GM13977 (cell line): ENCODE measurements at places on chromosomes 13 and 19.
A peak's percentile ranks its signal among the peaks of the same experiment; 100 is the strongest.

DNA sequence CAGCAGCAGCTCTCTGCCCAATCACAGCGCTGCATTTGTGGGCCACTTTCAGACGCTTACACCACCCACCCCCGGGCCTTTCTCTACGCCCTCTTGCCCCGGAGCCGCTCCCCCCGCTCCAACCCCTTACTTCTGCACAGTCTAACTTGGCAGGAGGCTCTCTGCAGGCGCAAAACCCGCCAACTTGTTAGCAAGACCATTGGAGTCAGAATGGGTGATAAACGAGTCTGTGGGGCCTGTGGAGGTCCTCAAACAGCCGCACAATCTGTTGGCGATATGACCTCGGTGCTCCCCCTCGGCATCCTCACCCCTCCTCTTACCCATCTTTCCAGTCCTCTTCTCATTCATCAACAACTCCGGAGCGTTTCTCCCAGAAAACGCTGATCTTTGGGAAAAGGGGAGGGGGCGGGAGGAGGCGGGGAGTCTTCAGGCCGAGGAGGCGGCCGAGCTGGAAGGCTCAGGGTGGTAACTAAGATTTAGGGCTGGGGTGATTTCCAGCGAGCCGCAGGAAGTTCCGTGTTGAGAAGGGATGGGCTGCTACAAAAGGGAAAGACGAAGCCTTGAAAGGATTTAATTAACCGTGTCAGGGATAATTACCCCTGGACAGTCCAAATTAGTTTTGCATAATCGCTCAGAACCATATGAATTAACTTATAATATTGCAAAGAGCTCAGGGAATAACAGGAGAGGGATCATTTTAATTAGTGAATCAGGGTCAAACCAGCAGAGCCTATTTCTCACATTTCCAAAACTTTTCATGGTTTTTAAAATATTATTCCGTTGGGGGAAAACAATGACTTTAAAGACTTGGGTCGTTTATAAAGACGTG, 4.1 kb downstream of the SOX21 start:
- peak; percentile 36 for DNase-seq

- DNase-seq: no peak
These were observed 218.0 kb upstream of the SERP2 start for GRCh38 chr13:44155422-44156293.

DNA sequence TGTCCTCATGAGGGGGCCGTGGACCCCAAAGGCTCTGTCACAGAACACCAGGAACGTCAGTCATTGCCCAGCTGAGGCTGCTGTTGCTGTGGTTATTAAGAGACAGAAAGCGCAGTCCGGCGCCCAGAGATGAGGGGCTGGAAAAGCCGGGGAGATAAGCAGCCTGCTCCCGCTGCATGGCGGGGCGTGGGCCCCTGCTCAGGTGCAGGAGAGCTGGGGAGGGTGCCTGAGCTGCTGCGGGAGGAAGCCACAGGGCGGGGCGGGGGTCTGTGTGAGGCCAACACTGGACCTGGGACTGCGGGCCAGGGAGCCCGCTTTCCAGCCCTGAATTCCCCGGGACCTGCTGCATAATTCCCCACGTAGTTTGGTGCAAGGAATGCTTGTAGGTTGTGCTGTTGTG, 11.3 kb downstream of the SOX1 start:
- DNase-seq: no peak

GRCh38 chr13:25292301-25292700, 5.0 kb upstream of the MTMR6 start:
- DNase-seq: no peak

GRCh38 chr19:42066075-42066754, 3.8 kb downstream of the GRIK5 start:
- DNase-seq: no peak

- no peak for DNase-seq
These were observed 6.7 kb upstream of the DCUN1D2 start for GRCh38 chr13:113497217-113497616.

GRCh38 chr13:112255550-112256120, 120.5 kb upstream of the SPACA7 start:
- peak; percentile 6 for DNase-seq

- no peak for DNase-seq
These were observed 179.0 kb upstream of the TSHZ3 start for GRCh38 chr19:31528261-31528660.

- DNase-seq: no peak
These were observed 97.4 kb upstream of the AKAP11 start for GRCh38 chr13:42174344-42175162.

GRCh38 chr13:53198017-53198416, 169.4 kb downstream of the OLFM4 start:
- DNase-seq: no peak

DNA sequence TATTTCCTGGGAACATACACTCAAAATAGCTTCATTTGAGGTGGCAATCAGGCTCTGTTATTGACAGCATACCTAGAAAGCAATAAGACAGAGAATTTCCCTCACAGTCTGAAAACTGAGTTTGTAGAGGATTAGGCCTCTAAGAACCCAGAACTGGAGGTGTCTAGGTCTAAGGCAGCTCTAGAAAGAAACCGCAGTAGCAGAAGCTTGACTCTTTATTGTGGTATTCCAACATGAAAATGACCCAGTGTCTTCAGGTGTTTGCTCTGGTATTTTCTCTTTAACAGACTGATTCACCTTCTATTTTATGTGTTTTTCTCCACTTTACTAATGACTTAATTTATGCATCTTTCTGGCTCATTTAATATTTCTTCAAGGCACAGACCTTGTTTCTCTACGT, 8.5 kb downstream of the COG6 start:
- no peak for DNase-seq

- DNase-seq: no peak
These were observed 1.2 kb upstream of the KPTN start for GRCh38 chr19:47485210-47485609.

DNA sequence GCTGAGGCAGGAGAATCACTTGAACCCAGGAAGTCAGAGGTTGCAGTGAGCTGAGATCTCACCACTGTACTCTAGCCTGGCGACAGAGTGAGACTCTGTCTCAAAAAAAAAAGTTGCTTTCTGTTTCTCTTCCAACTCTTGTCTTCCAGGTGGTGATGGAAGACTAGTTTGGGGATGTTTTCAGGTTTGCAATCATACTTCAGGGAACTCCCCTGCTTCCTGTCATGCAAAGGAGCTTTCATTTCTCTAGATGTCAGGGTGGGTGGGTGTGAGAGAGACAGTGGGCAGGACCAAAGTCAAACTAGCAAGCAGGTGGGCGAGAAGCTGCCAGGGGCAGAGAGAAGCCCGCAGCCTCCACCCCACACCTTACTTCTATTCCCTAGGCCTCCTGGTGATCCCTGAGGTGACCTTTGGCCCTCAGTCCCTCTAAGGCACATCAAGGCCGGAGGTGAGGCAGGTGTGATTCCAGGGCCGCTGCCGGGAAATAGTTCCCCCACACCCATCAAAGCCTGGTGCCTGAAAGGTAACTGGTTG, 25.7 kb downstream of the CCNE1 start:
- peak; percentile 87 for DNase-seq

- no peak for DNase-seq
These were observed 201.8 kb upstream of the MIR17HG start for GRCh38 chr13:91145571-91146205.

DNA sequence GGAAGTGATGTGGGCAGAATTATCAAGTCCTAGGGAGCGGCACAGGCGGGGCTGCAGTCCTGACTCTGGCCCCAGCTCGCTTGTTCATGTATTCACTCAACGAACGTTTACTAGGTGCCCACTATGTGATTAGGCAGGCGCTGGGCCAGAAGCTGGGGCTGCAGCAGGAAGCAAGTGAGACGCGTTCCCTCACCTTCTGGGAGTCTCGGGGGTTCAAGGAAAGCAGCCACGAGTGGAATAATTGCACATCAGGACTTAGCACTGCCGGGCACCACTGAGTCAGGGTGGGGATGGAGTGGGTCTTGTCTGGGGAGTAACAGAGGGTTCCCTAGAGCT, 2.5 kb upstream of the LMTK3 start:
- no peak for DNase-seq

- no peak for DNase-seq
These were observed 109.7 kb downstream of the GNG7 start for GRCh38 chr19:2592824-2593223.

GRCh38 chr13:94683409-94683808, 28.9 kb downstream of the SOX21 start:
- no peak for DNase-seq

DNA sequence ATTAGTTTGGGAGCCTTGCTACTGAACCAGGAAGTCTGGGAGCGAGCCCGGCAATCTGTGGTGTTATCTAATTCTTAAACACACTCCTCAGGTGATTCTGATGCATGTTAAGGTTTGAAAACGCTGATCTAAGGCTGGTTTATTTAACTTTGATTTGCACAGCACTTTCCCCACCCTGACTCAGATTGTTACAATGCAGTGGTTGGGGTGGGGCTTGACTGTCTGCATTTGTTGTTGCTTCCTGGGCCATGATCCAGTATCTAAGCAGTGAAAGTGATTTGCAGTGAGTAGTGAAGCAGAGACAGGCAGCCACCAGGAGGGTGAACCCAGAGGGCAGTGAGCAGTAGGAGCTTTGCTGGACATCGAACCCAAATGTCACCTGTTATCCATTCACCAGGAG, 81.6 kb upstream of the ARGLU1 start:
- DNase-seq: no peak

- no peak for DNase-seq
These were observed 21.5 kb upstream of the GPR18 start for GRCh38 chr13:99279637-99280036.

GRCh38 chr13:44092078-44092970, 212.6 kb downstream of the LACC1 start:
- DNase-seq: no peak

DNA sequence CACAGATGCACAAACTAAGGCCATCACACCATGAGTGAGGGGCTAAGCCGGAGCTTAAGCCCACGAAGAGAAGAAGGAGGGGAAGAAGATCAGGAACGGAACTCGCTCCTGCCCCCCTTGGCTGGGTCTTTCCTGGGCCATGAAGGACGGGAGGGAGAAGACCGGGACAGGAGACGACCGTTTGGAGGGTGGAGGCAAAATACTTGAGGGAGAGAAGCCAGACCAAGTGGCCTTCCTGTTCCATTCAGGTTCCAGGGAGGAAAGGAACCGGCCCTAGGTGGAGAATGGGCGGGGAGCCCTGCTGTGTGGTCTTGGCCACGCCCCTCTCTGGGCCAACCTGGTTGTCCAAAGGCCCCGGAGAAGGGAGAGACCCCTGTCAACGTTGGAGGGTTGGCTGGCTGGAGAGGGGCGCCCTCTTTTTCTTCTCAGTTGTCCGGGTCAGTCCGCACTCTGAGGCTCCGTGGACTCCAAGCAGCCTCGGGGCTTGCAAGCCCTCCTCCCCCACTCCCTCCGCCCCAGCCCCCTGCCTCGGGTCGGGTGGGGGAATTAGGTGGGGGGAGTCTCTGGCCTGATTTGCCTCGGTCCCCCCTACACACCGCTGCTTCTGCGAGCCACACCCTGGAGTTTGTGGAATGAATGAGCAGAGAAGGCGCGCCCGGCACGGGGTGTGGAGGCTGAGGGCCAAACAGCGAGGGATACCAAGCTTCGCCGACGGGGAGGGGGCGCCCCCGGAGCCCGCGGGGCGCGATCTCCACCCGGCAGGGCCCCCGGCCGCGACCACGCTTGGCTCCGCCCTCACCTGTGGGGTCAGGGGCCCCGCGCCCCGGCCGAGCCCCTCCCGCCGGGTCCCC, 757 bp downstream of the FBN3 start:
- no peak for DNase-seq

DNA sequence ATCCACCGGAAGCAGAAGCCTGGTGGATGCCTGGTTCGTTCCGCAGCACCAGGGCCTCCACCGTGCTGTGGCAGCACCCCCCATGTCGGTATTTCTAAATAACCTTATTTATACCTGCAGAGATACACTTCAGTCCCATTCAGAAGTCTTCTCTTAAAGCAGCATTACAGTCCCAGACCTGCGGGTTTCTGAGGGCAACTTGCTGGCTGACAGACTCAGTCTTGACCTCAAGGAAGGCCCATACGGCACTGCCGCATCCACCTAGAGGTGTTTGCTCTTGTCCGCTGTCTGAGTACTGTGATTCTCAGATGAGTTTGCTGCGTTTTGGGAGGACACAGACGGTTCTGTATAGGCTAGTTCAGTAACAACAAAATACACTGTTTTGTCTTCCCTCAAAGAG, 16.9 kb upstream of the TEX29 start:
- no peak for DNase-seq

GRCh38 chr13:109642358-109642757, 144.0 kb downstream of the IRS2 start:
- DNase-seq: no peak

- DNase-seq: no peak
These were observed 8.0 kb upstream of the NLRP7 start for GRCh38 chr19:54955376-54955775.

GRCh38 chr13:28451482-28452217, 43.3 kb downstream of the FLT1 start:
- no peak for DNase-seq

DNA sequence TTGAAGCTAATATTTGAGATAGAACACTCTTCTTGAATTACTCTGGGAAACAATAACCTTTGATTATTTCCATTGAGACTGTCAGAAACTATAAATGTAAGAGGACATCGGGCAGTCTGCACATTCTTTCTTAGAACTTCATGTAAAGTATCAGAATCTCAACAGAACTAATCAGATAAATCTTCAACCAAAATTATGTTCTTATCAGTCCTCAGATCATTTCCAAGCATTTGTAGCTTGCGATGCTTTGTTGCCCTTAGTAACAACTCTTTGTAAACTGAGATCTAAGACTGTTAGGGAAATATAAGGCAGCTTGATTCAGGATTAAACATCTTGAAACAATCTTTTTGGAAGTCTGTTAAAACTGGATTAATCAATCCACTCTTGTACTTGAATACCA, 70.3 kb downstream of the FNDC3A start:
- DNase-seq: no peak

DNA sequence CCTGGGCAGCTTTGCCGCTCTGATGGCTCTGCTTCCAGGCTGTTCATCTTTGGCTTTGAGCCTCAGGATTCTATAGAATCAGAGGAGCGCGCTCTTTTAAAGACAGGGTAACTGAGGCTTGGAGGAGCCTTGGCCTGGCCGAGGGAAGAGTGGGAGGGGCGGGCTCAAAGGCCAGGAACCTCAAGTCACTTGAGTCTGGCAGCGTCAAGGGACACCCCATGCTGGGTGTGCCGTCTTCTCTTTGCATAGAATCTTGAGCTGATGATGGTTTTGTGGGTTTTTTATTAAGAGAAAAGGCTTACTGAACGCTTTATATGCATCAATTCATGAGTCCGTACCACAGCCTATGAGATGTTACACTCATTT, 1.1 kb downstream of the PGLS start:
- no peak for DNase-seq
